ENCODE measurements at places on chromosomes 1 and 21.

GRCh38 chr1:67988066-67988465, 62.4 kb downstream of the DIRAS3 start:
- DNase-seq: no peak

DNA sequence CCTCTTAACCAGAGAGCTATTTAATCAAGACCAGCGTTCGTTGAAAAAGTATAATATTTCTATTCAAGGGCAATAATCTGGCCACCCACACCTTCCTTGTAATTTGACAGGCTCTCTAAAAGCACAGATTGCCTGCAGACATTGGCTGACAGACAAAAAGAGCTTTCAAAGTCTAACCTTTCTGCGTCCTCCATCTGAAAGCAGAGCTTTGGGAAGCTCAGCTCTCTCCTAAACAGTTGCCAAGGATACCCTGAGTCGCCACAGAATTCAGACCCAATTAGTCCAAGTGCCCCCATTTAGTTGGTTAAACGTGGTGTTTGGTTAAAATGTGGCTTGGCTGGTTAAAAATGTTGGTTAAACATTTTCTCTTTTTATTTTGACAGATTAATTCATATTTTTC, 33.7 kb upstream of the PLA2G2C start:
- DNase-seq: no peak

- DNase-seq: no peak
Measured at GRCh38 chr21:45034556-45035476, 39.6 kb upstream of the ADARB1 start.

DNA sequence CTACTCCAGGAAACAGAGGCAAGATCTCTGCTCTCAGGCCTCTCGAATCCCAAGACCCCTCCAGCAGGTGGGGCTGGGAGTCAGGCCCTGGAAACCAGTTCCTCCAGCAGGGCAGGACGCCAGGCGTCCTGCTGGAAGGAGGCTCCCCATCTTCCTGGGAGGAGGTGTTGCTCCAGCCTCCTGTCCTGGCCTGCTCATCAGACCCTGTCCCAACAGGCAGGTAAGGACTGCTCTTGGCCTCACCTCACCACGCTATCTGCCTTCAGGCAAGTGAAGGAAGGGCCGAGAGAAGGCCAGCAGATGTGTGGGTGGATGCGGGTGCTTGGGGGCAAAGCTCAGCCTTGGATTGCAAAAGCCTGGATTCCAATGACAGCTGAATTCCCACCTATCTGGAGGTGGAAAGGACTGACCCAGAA, 82.9 kb downstream of the SSBP3 start:
- DNase-seq: no peak

- no peak for DNase-seq
Measured at GRCh38 chr1:67316918-67317317, 9.2 kb downstream of the IL12RB2 start.

DNA sequence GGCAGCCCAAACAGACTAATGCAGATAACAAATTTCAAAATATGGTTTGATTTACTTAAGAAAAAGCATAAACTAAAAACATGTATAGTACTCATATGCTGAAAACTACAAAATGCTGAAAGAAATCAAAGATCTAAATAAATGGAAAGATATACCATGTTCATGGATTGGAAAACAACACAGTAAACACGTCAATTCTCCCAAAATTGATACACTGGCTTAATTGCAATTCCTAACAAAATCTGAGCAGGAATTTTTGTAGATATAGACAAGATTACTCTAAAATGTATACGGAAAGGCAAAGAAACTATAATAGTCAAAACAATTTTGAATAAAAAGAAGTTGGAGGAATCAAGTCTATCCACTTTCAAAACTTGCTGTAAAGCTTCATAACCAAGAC, 21.0 kb downstream of the SLC19A1 start:
- no peak for DNase-seq

DNA sequence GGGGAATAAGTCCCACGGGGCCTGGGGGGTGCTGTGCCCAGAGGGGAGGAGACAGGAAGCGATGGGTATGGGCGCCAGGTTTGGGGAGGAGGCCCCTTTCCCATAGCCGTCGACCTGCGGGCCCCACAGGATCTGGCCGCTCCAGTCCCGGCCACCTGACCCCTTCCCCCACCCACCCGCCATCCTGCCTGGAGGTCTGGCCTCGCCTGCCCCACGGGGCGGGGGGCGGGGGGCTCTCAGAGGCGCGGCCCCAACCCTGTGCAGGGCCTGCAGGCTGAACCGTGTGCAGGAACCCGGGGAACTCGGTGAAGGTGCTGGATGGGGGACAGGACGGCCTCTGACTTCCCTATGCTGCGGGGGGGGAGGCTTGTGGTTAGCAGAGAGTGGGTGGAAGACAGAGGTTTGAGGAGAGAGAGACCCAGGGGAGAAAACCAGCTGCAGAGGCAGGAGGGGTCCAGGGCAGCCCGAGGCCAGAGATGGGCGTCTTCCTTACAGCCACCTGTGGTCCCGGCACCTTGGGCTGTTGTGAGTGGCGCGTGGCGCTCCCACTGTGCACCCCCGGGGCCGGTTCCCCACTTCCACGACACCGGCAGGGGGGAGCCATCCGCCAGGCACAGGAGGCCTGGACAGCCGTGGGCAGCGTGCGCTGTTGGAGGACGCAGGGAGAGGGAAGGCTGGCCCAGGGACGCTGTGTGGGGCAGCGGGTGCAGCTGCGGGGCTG, 2.5 kb upstream of the TNFRSF18 start:
- no peak for DNase-seq

DNA sequence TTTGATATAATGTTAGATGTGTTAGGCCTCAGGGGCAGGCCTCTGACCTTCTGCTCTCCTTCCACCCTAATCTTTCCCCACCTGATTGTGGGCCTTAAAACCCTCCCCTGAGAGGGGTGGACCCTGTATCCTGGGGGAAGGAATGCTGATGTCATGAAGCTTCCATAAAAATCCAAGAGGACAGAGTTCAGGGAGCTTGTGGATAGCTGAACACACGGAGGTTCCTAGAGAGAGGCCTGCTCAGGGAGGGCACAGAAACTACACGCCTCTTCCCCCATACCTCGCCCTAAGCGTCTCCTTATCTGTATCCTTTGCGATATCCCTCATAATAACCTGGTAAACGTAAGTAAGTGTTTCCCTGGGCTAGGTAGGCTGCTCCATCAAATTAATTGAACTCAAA, 4.3 kb downstream of the MFN2 start:
- DNase-seq: no peak

- DNase-seq: no peak
Measured at GRCh38 chr1:116879478-116880133, 30.1 kb upstream of the PTGFRN start.

- DNase-seq: no peak
Measured at GRCh38 chr1:820962-821361, 102.8 kb upstream of the SAMD11 start.

DNA sequence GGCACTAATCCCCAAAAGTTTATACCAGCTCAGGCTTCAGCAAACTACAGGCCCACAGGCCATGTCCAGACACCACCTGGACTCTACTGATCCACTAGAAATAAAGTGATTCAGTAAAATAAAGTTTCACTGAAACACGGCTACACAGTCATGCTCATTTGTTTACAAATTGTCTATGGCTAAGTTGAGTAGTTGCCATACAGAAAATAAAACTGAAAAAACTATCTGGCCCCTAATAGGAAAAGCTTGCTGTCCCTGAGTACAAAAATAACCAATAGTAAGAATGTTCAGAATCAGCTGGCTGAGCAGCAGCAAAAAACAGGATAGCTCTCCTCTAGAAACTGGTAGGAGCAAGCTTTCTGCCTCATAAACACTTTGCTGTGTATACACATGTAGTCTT, 221.5 kb downstream of the RERE start:
- no peak for DNase-seq

GRCh38 chr1:6456800-6457466, 9.0 kb downstream of the TNFRSF25 start:
- DNase-seq: no peak

- no peak for DNase-seq
Measured at GRCh38 chr1:26524181-26524580, 5.4 kb upstream of the RPS6KA1 start.

DNA sequence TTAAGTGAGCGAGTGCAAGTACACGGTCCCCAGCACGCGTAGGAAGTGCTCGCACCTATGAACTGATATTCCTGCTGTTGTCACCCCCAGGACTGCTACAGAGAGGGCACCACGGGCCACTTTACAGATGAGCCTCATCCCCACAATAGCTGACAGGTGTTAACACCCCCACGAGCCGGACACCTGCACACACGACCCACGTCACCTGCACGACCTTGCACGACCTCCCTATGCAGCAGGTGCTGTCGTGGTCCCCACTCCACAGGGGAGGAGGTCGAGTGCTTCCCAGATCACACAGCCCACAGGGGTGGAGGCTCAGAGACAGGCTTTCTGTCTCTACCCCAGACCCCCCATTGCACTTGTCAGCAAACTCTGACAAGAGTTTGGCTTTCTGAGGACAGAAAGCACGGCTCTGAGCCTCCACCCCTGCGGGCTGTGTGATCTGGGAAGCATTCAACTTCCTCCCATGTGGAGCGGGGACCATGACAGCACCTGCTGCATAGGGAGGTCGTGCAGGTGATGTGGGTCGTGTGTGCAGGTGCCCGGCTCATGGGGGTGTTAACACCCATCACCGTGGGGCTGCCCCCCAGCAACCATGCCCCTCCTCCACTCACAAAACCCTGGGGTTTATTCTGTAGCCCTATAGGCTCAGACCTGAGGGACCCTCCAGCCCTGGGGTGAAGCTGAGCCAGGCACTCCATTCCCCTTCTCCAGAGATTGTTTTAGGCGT, 80.8 kb downstream of the MATN1 start:
- no peak for DNase-seq

DNA sequence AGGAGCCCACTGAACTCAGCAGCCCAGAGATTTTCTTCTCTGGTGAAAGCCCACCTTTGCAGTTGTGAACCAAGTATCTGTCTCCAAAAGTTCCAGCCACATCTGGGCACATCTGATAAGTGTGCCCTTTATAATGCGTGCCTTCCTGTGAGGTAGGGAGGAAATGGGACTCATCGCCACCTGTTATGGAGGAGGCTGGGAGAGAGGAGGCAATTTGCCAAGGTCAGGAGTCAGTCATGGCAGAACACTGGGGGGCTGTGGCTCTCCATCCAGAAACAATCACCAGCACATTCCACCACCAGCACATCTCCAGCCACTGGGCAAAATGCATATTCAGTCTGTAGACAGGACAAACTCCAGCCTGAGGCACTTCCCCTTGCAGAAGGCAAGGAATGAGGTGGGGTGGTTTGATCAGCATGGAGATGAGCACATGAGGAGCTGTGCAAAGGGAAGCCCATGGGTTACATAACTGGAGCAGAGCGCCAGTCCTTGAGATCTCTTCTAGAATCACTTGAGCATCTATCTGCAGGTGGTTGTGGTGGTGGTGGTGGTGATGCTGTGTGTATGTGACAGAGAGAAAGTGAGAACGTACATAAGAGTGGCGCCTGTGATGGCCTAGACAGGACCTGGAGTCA, 15.0 kb upstream of the LEMD1 start:
- no peak for DNase-seq

- no peak for DNase-seq
Measured at GRCh38 chr1:31776516-31776915, 12.4 kb upstream of the ADGRB2 start.

DNA sequence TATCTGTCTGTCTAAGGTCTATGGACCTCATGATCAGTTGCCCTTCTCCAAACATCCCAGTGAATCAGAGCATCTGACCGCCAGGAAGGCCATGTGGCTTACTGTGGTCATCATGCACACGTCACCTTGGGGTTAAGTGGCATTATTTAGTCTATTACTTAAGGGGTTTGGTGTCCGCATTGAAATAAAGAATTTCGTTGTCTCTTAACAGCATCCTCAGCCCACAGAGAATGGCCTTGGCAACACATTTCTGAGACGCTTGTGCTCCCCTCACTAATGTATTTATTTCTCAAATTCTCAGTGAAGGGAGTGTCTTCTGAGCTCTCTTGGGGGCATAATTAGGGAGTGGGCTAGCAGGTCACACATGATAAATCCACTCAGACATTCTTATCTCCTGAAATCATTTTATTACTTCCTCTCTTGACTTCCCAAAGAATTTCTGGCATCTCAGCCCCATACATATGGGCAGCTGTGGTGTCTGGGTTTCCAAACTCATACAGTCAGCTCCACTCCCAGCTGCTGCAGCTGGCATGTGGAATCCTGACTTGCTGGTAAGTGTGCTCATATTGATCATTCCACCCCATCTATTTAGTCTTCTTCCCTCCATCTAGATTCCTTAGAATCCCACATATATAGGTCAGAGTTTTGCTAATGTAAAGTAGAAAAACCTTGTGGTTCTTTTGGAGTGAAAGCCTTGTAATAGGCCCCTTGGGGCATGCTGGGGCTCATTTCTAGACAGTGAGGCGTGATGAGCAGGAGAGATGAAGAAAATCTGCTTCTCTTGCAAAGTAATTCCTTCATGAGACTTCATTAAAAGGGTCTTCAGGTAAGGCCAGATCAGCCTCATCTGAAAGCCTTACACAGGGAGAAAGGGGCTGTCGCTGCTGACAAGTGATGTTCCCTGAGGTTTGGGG, 110.5 kb downstream of the HHAT start:
- no peak for DNase-seq

GRCh38 chr1:245197911-245198379, 43.2 kb downstream of the KIF26B start:
- no peak for DNase-seq

GRCh38 chr21:44967082-44968047, 27.5 kb downstream of the SLX9 start:
- no peak for DNase-seq

DNA sequence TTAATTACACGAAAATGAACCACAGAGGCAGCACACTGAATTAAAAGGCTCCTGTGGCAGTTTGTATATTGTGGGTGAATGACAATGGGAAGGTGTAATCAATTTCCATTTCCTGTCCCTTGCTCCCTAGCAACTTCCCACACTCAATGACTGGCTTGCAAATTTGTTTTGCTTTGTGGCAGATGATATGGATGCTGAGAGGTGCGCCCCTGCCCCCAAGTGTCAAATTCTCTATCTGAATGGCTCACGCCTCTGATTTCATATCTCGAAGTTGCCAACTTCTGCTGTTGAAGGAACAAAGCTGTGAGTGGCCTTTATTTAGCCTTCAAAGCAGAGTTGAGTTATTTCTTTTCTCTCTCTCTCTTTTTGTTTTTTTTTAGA, 86.0 kb downstream of the FOXD2 start:
- no peak for DNase-seq

- DNase-seq: no peak
Measured at GRCh38 chr1:184825571-184825970, 70.9 kb upstream of the EDEM3 start.

GRCh38 chr1:146001709-146002108, 5.3 kb upstream of the TXNIP start:
- DNase-seq: no peak

- no peak for DNase-seq
Measured at GRCh38 chr1:37137014-37137413, 102.7 kb upstream of the GRIK3 start.

Measured in NCI-H146 (cell line).